Astrocyte of the hippocampus (primary cell): ENCODE measurements at places on chromosomes 1 and 21.

- no peak for DNase-seq
Measured at GRCh38 chr1:199804526-199804925, 223.0 kb upstream of the NR5A2 start.

- DNase-seq, result no peak
Measured at GRCh38 chr1:222543817-222544216, 4.1 kb downstream of the HHIPL2 start.

DNA sequence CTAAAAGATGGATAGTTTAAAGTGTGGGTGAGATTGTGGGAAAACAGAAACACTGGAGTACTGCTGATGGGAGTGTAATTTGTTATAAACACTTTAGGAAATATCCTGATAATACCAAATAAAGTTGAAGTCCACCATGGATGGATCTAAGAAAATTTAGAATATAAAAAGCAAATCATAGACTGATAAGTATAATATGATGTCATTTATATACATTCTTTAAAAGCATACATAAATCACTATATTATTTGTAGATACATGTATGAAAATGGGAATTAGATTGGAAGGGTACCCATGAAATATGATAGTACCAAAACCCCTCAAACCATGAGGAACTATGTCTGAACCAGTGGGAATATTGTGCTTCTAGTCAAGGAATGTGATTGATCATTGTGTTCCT is 7.9 kb downstream of the ZMPSTE24 start:
- DNase-seq, result no peak

- no peak for DNase-seq
Measured at GRCh38 chr1:244200596-244200995, 149.5 kb downstream of the ZBTB18 start.

DNA sequence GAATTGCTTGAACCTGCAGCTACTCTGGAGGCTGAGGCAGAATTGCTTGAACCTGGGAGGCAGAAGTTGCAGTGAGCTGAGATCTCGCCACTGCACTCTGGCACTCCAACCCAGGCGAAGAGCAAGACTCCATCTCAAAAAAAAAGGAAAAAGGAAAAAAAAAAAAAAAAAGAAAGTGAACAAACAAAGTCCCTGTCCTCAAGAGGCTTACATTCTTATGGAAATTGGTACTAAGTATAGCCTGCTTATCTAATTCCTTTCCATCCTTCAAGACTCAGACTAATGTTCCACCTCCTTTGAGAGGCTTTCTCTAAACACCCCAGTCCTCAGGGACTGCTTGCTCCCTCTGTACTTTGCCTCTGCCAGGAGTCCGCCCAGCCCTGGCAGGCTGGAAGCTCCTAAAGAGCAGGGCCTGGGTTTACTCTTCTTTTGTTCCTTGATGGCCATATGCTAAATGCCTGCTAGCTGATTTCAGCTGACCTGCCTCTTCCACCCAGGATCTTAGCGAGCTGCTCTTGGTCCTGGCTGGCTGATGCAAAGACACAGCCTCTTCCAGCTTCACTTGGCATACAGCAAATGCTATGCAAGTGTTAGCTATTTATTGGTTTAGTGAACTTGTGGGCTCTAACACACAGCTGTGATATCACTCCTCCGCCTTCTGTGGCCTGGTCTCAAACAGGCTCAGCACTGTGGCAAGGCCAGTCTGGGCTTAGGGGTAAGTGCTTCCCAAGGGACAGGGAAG is 9.8 kb downstream of the SLC9A1 start:
- DNase-seq, result peak; percentile 68
